Glomerular endothelial cell (primary cell): ENCODE measurements at places on chromosomes 11 and 22. TPM values are rescaled to one million over a fixed set of nuclear protein-coding genes. Genes with fewer than 3 reads are reported as not detected.

Gene OR51E2
- 0.06 TPM in 1 of 2 replicates, not detected in the other for total RNA-seq

Gene DLG2
- total RNA-seq = 0.18 and 0.63 TPM in 2 replicates

Gene CXCR5
- not detected in 2 replicates for total RNA-seq

Gene PRG3
- total RNA-seq = not detected in 2 replicates

Gene YPEL1
- total RNA-seq = 5.0 and 8.7 TPM in 2 replicates

Gene IGLL5
- total RNA-seq = not detected in 2 replicates

Gene RAB39A
- total RNA-seq = not detected in 2 replicates

Gene MYO7A
- total RNA-seq = 0.18 and 0.19 TPM in 2 replicates

Gene IL18BP
- total RNA-seq = 3.7 and 14.8 TPM in 2 replicates

Gene UBQLN3
- total RNA-seq = not detected in 2 replicates

Gene GALNT18
- total RNA-seq = 21.4 and 101 TPM in 2 replicates

Gene FAM227A
- total RNA-seq = 1.9 and 3.3 TPM in 2 replicates
